ENCODE measurements at places on chromosomes 2 and 18.

DNA sequence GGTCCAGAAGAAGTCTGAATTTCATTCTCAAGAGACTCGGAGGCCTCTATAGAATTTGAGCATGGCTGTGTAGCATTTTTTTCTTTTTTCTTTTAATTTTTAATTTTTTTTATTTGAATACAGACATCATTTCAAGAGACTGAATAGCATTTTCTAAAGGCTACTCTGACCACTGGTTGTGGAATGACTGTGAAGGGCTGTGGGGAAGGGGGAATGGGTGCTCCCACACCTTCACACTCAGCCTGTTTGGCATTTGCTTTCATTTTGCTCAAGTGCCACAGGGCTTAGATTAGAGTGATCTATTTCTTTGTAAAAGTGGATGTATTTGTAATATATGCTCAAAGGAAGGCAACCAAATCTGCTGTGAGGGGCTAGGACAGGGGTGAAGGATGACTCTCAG, 142.0 kb upstream of the SPOPL start:
- no peak for DNase-seq

DNA sequence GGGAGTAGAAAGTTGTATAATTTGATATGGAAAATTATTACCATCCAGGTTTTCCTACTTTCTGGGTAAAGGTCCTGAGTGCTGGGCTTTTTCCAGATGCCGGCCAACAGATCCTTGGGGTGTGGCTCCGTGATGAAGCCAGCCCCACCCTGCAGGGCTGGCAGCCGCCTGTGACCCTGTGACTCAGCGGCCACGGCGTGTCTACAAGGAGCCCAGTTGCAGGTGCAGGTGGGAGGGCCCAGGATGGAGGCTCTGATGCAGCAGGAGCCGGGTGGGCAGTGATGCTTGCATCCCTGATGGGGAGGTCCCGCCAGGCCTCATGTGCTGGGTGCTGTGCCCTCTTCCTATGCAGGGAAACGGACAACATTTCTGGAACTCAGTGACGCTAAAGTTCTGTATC, 96.0 kb upstream of the ALKAL2 start:
- DNase-seq: no peak

- peak; percentile 55 for DNase-seq
Observed at GRCh38 chr2:27262379-27263286, at the start of gene SLC30A3. Gene SLC30A3 (minus strand): TSS chr2:27263047. CDS start chr2:27262906, 141 bp downstream.

GRCh38 chr2:118718921-118719320, 128.5 kb downstream of the EN1 start:
- no peak for DNase-seq

DNA sequence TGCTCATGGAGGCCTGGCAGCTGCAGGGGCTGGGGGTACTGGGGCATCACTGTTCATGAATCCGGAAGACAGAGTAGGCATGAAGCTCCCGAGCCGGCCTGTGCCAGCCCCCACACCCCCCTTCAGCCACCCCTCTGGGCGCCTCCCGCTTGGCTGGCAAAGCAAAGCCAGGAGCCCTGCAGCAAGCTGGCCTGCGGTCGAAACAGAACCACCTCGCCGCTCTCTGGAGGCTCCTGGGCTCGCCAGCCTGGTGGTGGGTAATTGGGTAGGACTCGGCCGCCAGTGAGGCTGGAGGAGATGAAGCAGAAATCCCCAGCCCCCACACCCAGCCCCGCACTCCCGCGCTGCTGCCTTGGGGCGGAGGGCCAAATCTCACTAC, 70.9 kb upstream of the GPC1 start:
- no peak for DNase-seq

GRCh38 chr2:44135771-44136170, 32.9 kb upstream of the PPM1B start:
- DNase-seq: no peak

- no peak for DNase-seq
Observed at GRCh38 chr2:218607436-218608115, at the start of gene PLCD4. Gene PLCD4 (plus strand): TSS chr2:218607899. CDS start chr2:218615740, 7,841 bp downstream.

GRCh38 chr2:84862006-84862405, 18.9 kb downstream of the TRABD2A start:
- no peak for DNase-seq

GRCh38 chr2:2656115-2657011, 325.3 kb upstream of the MYT1L start:
- no peak for DNase-seq

GRCh38 chr2:121044412-121044811, 240.6 kb downstream of the TFCP2L1 start:
- DNase-seq: no peak

- DNase-seq: peak; percentile 25
Observed at GRCh38 chr2:1769703-1770422, 25.5 kb upstream of the PXDN start.

Measured in stimulated activated CD8-positive, alpha-beta memory T cell treated with anti-CD3 and anti-CD28 coated beads, Interleukin-7, amount 100 ng/mL, for 48 hours (primary cell).